NCI-H1048 (cell line): ENCODE measurements at places on chromosomes 2 and 18.

- DNase-seq: no peak
Observed at GRCh38 chr18:21361307-21361880, 119.4 kb downstream of the GREB1L start.

- DNase-seq: no peak
Observed at GRCh38 chr18:715626-716025, 3.2 kb upstream of the ENOSF1 start.

- no peak for DNase-seq
Observed at GRCh38 chr2:74198023-74198460, 373 bp upstream of the MTHFD2 start.

GRCh38 chr2:239433777-239434403, 33.1 kb upstream of the HDAC4 start:
- no peak for DNase-seq

- DNase-seq: no peak
Observed at GRCh38 chr2:56132138-56132537, 51.7 kb upstream of the CCDC85A start.

- no peak for DNase-seq
Observed at GRCh38 chr2:151862700-151863099, 34.5 kb upstream of the ARL5A start.

DNA sequence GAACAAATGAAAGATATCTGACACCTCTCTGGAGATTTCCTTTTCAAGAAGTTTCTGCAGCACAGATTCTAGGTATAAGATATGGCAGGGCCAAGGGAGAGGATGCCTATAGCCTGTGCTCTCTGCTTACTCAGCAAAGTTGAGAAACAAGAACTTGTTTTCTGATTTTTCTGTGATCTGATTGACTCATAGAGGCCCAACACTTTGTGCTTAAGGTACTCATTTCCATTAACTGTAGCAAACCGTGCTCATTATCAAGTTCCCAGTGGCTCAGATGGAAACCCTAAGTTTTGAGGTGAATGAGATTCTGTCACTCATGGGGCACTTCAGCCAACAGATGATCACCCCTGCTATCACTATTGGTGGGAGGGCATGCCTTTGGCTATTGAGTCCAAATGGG, 124.3 kb downstream of the SP100 start:
- DNase-seq: no peak

DNA sequence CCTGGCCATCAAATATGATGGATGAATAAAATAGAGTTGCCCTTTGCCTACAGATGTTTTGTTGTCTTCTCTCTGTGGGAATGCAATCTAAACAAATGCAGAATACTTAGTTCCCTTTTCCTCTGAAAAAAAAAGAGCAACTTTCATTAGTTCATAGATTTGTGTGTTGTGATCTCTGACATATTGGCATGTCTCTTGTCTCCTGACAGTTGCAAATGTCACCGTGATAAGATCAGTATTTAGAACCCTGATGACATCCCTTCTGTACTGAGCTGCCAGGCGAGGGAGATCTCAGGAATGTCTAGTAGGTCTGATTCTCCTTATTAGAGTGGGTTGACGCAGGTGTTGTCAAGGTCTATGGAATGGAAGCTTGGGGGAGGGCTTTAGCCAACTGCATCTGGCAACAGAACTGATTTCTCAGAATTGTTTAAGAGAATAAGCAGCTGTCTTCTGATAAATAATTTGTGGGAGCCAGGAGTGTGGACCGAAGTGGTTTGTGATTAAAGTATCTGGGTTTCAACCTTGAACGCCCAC, 130.4 kb downstream of the GALR1 start:
- no peak for DNase-seq

GRCh38 chr2:172412984-172413492, 14.3 kb upstream of the ITGA6 start:
- DNase-seq: no peak

DNA sequence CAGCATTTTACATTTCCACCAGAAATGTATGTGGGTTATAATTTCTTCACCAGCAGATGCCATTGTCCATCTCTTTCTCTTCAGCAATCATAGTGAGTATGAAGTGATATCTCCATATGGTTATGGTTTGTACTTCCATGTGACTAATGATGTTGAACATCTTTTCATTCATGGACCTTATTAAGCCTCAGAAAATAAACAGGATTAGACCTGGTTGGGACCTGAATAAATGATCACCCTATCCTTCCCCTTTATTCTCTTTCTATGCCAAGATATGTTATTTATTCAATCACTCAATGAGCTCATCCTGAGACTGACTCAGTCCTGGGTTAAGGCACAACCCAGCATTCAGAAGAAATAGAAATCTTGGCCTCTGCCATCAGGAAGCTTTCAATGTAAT, 86.6 kb downstream of the ANTXR1 start:
- DNase-seq: no peak

GRCh38 chr18:67650686-67651385, 134.3 kb upstream of the DSEL start:
- no peak for DNase-seq

GRCh38 chr2:128783193-128783671, 464.6 kb upstream of the HS6ST1 start:
- no peak for DNase-seq

- no peak for DNase-seq
Observed at GRCh38 chr2:215782295-215782694, 231.1 kb downstream of the MREG start.

DNA sequence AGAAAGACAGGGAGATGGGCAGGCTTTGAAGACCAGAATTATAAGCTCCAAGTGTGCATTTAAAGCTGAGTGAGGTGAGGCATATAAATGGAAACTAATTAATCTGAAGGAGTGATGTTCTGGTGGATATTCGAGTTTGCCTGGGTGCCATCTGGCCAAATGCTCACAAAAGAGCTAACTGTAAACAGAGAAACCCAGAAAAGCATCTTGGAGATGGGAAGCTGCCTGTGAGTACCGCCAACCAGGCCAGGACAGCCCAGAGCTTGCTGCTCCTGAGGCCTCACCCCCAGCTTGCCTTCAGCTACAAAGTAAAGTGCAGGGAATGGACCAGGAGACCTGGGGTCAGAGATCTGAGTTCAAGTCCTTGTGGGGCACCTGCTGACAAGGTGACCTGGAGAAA, 446.1 kb upstream of the MYT1L start:
- DNase-seq: no peak

DNA sequence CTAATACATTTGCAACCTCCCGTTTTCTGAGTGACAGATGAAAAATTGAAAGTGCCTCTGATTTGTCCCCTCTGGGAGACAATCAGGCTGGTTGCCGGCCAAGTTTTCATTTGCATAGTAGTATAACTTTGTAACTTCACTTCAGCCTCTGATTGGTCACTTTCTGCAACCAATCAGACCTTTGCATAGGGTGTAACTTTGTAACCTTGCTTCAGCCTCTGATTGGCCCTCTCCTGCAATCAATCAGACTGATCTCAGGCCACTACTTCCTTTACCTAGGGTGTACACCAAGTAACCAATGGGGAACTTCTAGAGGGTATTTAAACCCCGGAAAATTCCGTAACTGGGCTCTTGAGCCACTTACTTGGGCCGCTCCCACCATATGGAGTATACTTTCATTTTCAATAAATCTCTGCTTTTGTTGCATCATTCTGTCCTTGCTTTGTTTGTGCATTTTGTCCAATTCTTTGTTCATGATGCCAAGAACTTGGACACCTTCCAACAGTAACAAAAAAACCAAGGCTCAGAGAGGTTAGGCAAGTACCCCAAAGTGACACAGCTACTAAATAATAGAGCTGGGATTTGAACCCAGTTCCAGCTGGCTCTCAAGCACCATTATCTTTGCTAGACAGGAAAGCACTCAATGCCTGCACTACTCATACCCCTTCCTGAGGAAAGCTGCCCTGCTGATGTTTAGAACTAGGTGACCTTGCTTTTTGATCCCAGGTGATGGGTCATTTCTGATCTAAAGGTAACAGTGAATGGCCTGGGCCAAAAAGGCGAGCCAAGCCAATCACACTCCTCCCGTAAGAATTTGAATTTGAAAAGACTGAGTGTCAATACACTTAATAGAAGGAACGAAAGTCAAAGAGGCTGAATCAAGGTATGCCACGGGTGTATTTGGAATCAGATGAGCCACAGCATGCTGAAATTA, 10.9 kb upstream of the MYOM1 start:
- peak; percentile 61 for DNase-seq

DNA sequence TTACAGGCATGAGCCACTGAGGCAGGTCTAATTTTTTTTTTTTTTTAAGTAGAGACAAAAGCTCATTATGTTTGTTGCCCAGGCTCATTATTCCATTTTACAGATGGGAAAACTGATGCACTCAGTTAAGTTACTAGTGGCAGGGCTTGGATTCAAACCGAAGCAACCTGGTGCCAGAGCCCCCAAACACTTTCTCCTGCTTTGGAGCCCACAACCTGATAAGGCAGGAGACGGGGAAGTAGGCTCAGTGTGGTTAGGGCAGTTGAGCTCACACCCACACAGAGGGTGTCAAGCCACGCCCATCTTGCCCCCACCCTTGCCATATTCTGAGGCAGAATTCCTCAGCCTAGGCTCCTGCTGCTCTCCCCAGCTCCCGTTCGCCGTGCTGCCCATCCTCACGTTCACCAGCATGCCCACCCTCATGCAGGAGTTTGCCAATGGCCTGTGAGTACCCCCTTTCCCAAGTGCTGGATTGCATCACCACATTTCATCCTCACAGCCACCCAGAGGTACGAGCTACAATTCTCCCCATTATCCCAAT, 5.8 kb upstream of the CTDSP1 start:
- no peak for DNase-seq

DNA sequence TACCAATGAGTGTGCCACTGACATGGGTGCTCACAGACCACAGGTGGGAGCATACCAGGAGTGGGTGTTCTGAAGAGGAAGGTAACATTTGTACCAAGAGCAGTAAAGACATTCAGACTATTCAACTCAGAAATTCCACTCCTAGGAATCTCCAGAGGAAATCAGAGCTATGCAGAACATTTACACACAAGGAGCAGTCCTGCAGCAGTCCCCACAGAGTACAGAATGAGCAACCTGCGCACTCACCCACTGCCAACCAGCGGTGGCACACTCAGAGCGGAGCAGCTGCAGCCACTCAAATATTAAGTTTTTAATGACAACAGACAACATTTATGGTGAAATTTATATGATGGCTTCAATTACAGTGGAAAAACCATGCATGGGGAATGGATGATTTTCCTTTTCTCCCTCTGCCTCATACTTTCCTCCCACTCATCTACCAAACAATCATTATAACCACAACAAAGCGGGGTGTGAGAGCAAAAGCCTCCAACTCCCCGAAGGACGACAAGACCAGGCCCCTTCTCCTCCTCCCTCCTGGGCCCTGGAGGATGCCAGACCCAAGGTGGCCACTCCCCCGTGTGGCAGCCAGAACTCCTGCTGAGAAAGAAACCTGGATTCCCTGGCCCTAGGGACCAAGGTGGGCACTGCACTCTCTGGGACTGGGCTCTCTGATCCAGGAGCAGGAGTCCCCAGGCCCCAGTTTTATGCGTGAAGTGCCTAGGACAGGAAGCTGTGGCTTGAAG, 5.4 kb downstream of the HS6ST1 start:
- DNase-seq: no peak

DNA sequence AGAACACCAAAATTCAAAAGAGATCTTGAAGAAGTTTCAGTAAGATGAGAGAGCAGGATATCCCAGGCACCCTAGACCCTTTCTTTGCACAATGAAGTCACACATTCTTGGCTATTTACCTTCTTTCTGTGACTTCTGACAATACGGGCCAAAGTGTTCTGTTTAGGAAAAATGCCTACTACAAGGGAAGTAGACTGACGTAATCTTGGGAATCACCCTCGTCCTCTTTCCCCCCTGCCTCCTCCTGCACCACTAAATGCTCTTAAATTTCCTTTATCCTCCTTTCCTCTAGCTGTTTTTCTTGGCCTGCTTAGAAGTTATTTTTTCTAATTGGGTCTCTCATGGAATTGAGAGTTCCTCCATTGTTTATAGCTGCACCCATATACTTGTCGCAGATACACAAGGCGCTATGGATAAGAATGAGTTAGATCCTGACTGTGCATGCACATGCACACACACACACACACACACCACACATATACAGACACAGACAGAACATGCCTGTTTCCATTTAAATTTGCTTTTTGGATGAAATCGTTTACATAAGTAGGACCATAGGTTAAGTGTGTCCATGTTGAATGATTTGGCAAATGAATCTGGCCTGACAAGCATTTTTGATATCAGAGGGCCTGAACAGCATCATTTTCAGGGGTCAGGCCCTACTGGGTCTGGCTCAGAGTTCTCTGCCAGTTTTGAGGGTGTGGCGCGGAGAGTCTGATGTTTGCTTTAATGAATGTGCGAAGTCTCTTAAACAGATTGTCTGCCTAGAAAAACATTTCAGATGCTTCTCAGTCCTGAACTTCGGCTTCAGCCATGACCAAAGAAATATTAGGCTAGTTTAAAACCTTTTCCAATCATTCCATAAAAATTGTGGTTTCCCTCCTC, 131.9 kb upstream of the NT5C1B start:
- DNase-seq: no peak

- DNase-seq: no peak
Observed at GRCh38 chr2:71721362-71721665, 268.0 kb downstream of the DYSF start.

- no peak for DNase-seq
Observed at GRCh38 chr2:20115902-20116301, 64.5 kb upstream of the LAPTM4A start.

- no peak for DNase-seq
Observed at GRCh38 chr2:212595036-212595654, 56.5 kb upstream of the ERBB4 start.

DNA sequence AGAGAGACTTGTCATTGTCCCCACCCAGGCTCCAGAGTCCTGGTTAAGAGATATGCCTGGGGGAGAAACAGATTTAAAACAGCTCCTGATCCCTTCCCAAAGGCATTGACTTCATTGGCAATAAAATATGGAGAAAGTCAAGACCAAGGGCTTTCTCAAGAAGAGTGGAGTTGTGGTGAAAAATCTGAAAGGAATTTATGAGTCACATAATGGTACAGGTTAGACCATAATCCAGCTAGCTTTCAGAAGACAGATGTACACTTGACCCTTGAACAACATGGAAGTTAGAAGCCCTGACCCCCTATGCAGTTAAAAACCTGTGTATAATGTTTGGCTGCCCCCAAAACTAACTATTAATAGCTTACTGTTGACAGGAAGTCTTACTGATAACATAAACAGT, 599.1 kb upstream of the SOX11 start:
- DNase-seq: no peak

DNA sequence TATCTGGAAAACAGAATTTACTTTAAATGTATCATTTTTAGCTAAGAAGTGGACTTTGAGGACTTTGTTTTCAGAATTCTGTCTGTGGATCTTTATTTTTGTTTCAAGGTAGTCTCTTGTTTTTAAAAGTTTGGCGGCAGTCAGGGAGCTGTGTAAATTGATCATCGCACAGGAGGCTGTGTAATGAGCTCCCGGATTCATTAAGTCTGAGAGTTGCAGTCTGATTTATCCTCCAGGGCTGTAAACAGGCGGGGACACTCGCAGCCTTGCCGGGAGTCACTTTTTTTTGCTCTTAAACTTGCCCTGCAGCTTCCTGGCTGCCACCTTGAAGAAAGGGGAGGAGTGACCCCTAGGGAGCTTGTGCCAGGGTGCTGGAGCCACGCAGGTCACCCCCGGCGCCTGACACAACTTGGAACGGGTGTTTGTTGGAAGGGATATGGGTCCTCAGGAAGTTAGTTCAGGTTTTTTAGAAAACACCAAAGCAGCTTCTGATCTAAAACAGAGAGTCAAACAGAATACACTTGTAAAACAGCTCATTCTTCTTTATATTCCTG, 76.2 kb downstream of the DCDC2C start:
- no peak for DNase-seq

GRCh38 chr2:205959521-205959920, 126.5 kb downstream of the INO80D start:
- DNase-seq: no peak
